ENCODE measurements at places on chromosomes 2 and 18.

DNA sequence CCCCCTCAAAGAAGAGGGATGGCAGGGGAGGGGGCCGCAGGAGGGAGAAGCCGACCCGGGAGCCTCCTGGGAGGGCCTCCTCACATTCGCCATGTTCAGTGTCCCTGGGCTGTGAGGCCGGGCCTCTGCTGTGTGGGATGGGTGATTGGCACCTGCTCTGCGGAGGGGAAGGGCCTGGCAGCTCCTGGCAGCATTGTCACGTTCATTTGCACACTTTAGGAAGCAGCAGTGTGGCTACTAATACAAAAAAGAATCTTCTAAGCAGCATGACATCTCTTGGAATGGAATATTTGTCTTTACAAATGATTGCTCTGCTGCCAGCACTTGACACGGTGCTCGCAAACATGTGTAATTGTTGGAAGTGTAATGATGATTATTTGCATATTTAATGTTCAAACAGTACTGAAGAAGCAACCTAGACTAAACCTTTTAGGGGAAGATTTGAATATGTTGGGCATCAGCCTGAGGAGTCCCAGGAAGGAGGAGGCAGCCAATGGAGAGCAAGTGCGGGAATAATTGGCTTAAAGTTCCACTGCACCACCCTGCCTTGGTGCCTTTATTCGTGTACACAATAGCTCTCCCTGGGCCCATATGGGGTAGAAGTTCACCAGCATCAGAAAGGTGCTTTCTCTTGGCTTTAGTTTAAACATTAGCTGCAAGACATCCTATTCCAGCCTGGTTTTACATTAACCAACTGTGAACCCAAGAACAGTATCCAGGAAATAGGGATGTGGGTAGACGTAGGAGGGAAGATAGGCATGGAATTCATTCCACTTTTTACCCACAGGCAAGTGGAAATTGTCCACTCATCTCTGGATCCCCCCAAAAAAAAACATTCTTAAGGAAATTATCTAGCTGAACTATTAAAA is 404.9 kb downstream of the TMEM182 start:
- DNase-seq = no peak

- DNase-seq = no peak
Observed at GRCh38 chr18:79614211-79614955, 65.2 kb upstream of the CTDP1 start.

DNA sequence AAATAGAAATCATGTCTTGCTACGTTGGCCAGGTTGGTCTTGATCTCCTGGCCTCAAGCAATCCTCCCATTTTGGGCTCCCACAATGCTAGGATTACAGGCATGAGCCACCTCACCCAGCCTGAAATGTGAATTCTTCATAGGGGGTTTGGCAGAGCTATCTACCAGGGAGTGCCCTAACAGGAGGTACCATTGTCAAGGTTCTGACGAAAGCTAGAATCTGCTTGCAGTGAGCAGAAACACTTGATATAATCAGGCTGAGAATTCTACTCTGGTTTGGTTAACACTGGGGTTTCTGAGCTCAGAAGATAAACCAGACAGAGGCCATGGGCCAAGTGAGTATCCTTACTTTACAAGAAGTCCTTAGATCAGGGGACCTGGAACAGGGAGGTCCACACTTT is 7.2 kb upstream of the LAMA3 start:
- no peak for DNase-seq

GRCh38 chr2:217911283-217912097 is 91.3 kb downstream of the TNS1 start:
- DNase-seq = no peak

GRCh38 chr2:156340804-156341451 is 8.4 kb upstream of the NR4A2 start:
- peak; percentile 46 for DNase-seq

- DNase-seq = no peak
Observed at GRCh38 chr18:2715990-2716389, 60.5 kb downstream of the SMCHD1 start.

- no peak for DNase-seq
Observed at GRCh38 chr18:63924551-63924950, 16.8 kb downstream of the SERPINB10 start.

DNA sequence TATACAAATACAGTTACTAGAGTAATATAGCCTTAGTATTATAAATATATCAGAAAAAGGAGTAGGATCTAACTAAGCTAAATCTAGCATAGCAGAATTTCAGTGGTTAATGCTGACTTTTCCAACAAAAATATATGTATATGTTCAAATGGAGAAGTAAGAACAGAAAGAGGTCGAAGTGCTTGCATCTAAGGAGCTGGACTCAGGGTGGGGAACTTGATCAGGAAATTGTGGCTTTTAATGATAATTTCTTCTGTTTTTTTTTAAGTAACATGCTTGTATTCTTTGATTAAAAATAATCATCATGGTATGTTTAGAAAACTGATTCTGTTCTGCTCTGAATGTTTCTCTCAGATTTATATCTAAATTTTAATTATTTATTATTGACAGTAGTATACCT is 327.1 kb downstream of the GALNT13 start:
- DNase-seq = no peak

GRCh38 chr2:213213186-213213585 is 61.8 kb upstream of the IKZF2 start:
- no peak for DNase-seq

GRCh38 chr2:234406085-234406484 is 90.8 kb downstream of the ARL4C start:
- DNase-seq = peak; percentile 39

GRCh38 chr2:132403146-132403545 is 13.5 kb upstream of the GPR39 start:
- no peak for DNase-seq

DNA sequence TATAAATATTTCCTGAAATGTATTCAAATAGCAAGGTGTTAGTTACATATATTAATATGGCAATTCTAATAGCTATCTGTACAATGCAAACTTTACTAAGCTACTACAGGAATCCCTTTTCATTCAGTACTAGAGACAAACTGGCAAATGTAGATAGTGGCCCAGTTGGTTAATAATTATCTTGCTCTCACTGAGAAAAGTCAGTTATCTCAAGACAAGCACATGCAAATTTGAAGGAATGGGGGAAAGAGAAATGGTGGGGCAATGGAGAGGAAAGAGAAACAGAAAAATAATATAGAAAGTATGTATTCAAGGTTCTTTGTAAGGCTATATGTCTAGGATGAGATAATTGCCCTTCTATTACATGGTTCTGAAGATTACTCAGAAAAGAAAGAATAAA is 280.0 kb downstream of the FIGN start:
- no peak for DNase-seq

DNA sequence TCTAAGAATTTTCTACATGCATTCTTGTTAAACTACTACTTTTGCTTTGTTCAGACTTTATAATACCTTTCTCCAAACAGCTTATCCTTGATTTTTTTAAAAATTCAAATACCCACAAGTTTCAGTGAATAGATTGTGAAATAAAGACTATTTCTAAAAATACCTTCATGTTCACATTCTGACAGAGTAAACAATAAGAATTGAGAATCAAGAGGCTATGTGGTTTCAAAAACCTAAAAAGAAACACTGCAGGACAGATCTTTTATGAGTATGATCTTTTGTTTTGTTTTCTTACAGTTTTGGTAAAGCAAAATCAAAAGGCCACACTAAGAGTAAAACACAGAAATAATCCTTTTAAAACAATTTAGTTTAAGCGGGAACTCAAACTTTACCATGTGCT is 21.2 kb downstream of the ALS2 start:
- no peak for DNase-seq

GRCh38 chr2:37005118-37005868 is 39.0 kb upstream of the STRN start:
- peak; percentile 37 for DNase-seq

DNA sequence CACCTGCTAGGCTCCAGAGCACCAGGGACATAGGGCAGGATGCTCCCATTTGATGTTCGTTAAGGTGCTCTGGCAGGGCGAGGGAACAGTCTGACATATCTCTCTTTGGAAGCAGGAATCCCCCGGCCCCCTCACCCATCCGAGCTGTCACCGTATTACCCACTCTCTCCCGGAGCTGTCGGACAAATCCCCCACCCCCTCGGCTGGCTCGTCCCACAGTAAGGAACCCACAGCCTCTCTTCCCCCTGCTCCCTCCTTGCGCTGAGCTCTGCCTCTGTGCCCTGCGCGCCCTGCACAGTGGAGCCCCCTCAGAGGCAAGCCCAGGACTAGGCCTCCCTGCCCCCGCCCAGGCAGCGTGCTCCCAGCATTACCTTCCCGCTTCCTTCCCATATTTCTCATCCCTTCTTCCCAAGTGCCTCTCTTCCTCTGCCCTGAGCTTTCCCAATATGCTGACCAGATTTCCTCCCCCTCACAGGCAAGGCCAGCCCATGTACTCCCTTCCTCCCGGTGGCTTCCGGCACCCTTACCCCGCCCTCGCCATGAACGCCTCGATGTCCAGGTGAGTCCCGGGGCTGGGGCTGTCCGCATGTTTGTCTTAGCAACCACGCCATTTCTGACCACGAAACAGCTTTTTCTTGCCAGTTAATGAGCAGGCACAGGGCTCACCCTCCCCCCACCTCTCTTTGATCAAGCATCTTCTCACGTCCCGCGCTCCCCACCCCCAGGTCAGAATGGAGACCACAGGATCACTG is 23.8 kb downstream of the TGOLN2 start:
- DNase-seq = no peak

DNA sequence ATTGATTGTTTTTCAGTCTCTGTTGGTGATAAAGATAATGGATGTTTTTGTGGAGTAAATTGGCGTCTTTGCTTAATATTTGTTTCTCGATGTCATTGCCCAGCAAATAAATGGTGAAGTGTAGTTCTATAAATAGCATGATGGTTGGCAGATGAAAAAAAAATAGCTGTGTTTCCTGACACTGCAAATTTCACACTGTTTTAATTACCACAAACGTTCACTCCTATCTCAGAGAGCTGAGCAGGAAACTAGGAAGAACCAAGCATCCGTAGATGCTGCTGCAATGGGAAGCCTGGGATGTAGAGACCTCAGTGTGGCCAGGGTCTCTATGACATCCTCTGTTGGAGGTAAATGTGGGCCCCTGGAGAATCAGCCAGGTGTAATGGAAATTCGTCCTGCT is 183.2 kb downstream of the CYRIA start:
- no peak for DNase-seq

- peak; percentile 60 for DNase-seq
Observed at GRCh38 chr2:230762317-230762896, 49.8 kb downstream of the CAB39 start.

GRCh38 chr18:69813559-69813958 is 134.1 kb downstream of the CD226 start:
- no peak for DNase-seq

- peak; percentile 60 for DNase-seq
Observed at GRCh38 chr2:191631754-191632153, 46.2 kb upstream of the NABP1 start.

DNA sequence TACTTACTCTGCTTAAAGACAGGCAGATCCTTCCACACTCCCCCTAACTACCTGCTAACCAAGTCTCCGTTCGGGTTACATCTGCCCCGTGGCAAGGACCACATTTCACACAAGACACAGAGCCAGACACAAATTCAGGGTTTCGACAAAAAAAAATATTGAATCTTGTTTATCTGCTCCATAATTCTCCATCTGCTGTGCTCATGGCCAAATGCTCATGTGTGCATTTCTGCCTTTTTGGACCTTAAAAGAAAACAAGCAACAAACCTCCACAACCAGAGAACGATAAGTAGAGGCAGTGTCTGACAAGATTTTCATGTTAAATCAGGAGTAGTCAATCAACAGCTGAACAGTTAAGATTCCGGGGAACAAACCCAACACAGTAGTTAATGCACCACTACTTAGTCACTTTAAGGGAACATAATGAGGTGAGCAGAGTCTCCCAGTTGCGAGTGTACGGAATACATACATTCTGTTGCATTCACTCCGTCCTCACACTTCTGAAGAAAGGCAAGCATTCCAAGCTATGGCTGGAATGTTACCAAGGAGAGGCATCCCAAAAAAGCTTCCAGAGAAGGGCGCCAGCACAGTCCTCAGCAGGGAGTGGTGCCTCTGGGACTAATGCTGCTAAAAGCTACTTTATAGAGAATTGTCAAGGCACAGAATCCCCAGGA is 121.0 kb downstream of the ANKRD44 start:
- peak; percentile 30 for DNase-seq

Data from trophoblast cell (in vitro differentiated cells and primary cell).